ENCODE measurements at places on chromosomes 13 and 19. TPM values are rescaled to one million over a fixed set of nuclear protein-coding genes. Genes with fewer than 3 reads are reported as not detected.

The ZNF253 gene
- 6.1 TPM for total RNA-seq

The SLC7A9 gene
- total RNA-seq = not detected

The PRX gene
- 1.4 TPM for total RNA-seq

The ZC3H4 gene
- total RNA-seq = 35.8 TPM

The ZSCAN4 gene
- total RNA-seq = not detected

The EDDM13 gene
- not detected for total RNA-seq

The NTF4 gene
- total RNA-seq = 1.8 TPM

The ZIM2 gene
- not detected for total RNA-seq

The IRGQ gene
- 26.9 TPM for total RNA-seq

The SGCG gene
- 28.7 TPM for total RNA-seq

DNA sequence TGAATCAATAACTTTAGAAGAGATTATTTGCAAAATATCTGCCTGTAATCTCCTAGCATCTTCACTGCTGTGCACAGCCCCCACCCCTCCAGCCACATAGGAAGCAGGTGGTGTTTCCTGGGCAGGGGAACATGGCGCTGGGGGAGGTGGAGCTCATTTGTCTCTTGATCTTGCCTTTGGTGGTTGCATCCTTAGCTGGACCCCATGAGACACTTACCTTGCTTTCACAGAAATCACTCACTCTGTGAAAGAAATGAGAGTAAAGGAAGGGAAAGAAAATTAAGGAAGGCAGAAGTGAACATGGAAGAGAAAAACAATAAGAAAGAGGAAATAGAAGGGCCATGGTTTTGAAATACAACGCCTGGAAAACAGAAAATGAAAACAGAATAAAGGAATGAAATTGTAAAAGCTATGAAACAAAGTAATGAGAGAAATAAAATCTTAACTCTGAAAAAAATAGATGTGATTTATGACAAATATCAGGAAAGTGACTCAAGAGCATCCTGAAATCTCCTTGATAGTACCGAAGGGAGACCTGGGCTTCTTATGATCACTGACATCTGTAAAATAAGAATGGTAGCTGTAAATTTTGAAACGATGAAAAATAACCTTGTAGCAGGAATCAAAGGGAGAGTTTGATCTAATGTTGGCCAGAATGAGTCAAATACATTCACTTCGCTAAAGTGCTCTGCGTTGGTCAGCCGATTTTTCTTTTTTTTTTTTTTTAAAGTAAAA lies 17.2 kb upstream of the RNASEH2B start:
- no peak for DNase-seq

DNA sequence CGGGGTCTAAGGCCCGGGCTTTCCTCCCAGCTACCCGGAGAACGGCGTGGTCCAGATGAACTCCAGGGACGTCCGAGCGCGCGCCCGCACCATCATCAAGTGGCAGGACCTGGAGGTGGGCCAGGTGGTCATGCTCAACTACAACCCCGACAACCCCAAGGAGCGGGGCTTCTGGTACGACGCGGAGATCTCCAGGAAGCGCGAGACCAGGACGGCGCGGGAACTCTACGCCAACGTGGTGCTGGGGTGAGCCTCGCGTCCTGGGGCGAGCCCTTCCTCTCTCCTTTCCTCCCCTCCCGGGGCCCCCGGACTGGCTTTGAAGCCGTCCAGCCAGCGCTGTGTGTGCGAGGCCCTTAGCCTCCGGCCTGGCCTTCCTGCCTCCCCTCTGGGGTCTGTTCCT lies 23.4 kb downstream of the UHRF1 start:
- DNase-seq = no peak

DNA sequence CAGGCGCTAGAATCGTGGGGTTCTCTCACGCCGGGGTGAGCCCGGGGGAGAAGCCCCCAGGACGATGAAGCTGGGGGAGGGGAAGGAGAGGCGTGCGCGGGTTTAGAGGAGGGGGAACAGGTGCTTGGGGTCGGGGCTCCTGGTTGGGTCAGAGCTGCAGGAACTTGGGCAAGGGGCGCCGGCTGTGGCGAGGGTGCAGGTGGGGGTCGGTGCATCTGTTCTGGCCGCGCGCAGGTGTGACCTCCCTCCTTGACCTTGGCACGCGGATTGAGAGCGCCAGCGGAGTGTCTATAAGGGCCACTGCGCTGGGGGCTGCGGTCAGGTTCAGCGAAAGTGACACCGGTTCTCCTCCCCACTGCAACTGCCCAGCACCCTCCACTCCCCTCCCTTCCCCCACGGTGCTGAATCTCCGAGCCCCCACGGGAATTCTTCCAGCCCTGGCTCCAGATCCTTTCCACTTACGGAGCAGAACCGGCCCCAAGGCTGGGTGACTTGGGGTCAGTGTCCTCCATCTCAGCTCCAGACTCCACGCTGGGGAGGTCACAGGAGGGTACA lies 618 bp downstream of the TMEM38A start:
- peak; percentile 88 for DNase-seq

- DNase-seq = no peak
Observed at GRCh38 chr13:66407128-66407527, 823.0 kb downstream of the PCDH9 start.

DNA sequence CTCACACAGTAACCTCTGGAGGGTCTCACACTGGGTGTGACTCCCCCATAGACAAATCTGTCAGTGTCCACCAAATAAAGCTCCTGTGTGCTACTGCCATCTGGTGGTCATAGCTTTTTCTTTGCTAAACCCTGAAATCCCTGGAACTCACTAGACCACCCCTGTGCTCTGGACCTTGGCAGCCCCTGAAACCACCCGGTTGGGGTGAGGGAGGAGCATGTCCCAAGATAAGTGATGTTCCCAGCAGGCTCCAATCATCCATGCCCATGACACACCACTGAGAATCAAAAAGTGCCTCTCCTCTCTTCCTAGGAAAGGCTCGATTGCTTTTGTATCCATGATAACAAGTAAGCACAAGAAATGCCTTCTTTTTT lies 6.5 kb upstream of the HSD17B14 start:
- no peak for DNase-seq

DNA sequence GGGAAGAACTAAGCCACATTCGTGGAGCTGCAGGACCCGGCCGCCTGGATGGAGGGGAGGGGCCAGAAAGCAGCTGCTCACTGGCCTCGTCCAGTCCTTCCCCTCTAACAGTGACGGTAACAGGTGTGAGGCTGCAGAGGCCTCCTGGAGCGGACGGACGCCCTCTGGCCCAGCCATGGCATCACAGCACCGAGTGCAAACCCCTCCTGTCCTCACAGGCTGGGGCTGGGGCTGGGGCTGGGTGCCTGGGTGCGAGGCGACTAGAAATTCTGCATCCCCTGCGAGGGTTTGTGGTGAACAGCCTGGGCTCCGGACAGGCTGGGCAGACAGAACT lies 3.6 kb downstream of the MICOS13 start:
- DNase-seq = no peak

DNA sequence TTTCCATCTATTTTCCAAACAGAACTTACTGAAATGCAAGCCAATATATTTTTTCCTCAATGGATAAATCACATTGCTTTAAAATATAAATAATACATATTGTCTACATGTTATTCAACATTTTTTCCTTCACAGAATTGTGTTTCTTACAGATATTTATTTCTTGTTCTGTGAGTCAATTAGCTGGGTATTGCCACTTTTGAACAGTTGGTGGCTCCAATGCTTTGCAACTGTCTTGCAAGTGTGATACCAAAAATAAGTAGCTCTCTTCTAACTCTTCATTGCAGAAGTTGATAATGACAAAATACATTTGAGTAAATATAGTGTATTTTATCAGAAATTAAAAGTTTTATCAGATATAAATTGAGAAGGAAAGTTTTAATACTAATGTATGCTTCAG lies 17.1 kb upstream of the GPC5 start:
- no peak for DNase-seq

DNA sequence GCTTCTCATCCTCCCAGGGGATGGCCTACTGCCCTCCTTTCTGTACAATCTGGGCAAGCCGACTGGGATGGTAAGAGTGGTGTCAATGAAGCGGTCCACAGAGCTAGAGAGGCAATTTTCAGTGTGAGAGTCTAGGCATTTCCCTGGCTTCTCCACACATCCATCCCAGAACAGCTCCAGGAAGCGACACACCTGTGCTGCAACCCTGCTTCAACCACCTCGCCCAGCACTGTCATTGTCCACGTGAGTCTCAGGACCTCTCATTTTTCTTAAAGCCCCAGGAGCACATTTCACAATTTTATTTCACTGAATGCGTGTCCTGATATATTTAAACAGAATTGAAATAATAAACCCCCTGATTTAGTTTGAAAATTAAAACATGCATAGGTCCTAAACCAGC lies 15.5 kb upstream of the UBL3 start:
- no peak for DNase-seq

DNA sequence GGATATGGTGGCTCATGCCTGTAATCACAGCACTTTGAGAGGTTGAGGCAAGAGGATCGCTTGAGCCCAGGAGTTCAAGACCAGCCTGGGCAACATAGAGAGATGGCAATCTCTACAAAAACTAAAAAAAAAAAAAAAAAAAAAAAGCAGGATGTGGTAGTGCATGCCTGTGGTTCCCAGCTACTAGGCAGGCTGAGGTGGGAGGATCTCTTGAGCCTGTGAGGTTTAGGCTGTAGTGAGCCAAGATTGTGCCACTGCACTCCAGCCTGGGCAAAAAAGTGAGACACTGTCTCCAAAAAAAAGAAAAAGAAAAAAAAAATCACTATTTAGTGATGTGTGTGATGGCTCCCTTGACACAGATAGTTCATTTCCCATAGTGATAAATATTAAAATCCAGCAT lies 365.0 kb upstream of the NBEA start:
- DNase-seq = no peak

DNA sequence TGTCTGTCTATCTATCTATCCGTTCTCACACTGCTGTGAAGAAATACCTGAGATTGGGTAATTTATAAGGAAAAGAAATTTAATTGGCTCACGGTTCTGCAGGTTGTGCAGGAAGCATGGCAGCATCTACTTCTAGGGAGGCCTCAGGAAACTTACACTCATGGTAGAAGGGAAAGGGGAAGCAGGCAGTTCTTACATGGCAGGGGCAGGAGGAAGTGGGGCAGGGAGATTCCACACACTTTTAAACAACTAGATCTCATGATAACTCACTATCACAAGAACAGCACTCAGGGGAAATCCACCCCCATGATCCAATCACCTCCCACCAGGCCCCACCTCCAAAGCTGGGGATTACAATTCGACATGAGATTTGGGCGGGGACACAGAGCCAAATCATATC lies 105.3 kb downstream of the SLC10A2 start:
- DNase-seq = no peak

GRCh38 chr19:23460656-23461055 lies 65.4 kb upstream of the ZNF91 start:
- DNase-seq = no peak

DNA sequence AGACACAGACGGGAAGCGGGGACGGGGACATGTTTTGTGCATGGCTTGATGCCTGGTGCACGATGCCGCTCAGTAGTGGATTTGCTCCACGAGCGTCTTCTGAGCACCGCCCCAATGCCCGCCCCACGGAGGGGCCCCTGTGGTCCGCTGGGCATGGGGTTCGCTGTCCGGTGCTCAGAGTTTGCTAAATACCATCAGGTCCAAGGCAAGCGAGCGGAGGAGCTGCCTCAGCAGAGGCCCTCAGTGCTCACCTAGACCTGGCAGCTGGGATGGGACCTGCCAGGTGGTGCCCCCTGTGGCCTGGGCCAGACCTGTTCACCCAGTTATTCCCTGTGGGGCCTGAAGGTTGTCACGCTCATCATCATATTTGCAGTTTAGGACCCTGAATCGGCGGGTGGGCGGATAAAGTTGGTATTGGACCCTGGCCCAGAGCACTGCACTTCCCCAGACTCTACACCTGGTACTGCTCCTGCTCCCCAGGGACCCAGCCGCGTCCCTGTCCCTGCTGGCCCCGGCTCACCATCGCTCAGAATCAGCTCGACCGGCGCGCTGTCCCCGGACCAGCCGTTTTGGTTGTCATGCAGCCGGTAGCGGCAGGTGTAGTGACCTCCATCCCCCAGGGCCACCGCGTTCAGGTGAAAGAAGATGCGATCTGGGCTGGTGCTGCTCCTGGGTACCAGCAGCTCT lies 2.3 kb downstream of the A1BG start:
- no peak for DNase-seq

- peak; percentile 51 for DNase-seq
Observed at GRCh38 chr19:18419699-18420460, 682 bp downstream of the SSBP4 start.

DNA sequence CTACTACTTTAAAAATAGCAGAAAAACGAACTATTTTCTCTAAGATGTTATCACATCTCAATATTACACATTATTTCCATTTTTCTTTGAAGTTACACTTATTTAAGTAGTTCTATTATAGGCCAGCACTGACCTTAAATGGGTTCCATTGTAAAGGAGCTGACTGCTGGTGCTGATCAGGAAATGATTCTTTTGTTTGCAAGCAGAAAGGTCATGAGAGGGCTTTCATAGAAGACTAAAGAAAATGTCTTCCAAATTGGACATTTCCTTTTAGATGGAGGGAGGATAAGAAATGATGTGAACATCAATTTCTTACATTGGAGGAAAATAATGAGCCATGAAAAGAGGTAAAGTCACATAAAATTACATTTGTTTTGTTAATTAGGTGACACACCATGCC lies 96.2 kb downstream of the SUCLA2 start:
- no peak for DNase-seq

DNA sequence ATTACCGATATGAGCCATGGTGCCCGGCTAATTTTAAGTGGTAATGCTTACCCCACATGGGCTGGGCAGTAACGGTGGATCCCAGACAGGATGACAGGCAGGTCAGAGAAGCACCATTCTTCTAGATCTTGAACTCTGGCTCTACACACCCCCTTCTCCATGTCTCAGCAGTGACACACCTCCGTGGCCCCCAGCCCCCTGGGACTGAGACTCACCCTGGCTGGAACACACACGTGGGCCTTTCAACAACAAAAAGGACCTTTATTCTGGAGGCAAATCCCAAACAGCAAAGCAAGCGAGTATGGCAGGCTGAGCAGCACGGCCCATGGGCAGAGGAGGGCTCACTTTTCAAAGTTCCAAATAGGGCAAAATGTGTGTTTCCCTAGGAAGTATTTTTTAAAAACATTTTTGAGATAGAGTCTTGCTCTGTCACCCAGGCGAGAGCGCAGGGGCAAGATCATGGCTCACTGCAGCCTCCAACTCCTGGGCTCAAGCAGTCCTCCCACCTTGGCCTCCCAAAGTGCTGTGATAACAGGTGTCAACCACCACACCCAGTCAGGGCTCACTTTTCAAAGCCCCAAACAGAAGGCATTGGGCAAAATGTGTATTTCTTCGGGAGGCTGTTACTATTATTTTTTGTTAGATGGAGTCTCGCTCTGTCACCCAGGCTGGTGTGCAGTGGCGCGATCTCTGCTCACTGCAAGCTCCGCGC lies 4.2 kb upstream of the PLIN4 start:
- DNase-seq = no peak
